Immature natural killer cell (primary cell): ENCODE measurements at places on chromosomes 6 and 20. TPM values are rescaled to one million over a fixed set of nuclear protein-coding genes. Genes with fewer than 3 reads are reported as not detected.

TOMM6 gene
- polyA plus RNA-seq: 367 TPM

GRCh38 chr6:80364149-80364548 is 257.7 kb downstream of the BCKDHB start:
- no peak for DNase-seq

- DNase-seq: no peak
Measured at GRCh38 chr20:38128691-38129090, 36.4 kb downstream of the TGM2 start.

DNA sequence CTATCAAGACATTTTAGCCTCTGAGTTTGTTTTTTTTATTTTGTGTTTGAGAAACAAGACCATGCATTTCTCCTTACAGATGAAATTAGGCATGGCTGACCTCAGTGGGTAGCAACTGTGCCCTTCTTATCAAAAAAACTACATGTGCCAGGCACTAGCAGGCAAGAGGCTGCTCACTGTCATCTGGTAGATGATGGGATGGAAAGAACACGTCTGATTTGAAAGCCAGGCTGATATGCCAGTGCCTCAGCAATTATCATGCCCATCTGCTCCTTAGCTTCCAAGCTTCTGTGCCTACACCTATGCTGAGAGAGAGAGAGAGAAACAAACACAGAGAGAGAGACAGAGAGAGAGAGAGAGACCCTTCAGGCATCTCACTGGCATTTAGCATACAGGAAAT is 149.9 kb downstream of the C6orf118 start:
- no peak for DNase-seq

DNA sequence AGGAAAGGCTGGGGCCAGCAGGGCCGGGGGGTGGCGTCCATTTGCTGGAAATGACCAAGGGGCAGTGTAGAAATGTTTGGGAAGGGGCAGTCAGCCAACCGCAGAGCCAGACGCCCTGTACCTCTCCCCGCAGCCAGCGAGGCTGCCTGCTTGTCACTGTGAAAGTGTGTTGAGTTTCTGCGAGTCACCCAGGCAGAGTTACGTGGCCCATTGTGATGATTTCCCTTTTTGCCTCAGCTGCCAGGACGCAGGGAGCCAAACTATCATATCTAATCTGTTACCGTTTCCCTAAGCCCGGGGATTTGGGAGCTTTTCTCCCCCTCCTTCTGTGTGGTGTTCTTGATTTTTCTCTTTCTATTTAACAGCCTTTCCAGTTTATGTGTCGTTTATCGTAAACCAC is 67.9 kb upstream of the STX16 start:
- DNase-seq: no peak

SLCO4A1 gene
- not detected for polyA plus RNA-seq

RAMACL gene
- 0.38 TPM for polyA plus RNA-seq

DNA sequence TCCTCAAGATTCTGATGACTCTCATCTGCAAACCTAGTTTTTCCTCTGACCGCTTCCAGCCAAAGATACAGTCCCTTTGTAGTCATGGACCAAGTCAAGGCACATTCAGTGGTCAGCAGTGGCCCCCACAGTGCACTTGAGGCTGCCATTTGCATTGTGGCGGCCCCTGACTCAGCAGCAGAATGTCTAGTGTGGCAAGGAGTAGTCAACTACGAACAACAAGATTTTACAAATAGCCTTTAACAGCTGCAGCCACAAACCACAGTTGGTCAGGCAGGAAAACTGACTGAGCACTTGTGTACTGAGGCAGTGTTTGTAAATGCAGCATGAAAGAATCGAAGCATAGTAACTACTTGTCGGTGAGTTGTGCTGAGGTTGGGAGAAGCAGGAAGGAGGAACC is 49.6 kb downstream of the SLC2A12 start:
- DNase-seq: no peak

GRCh38 chr6:170004585-170005210 is 253.3 kb downstream of the ERMARD start:
- DNase-seq: no peak

- no peak for DNase-seq
Measured at GRCh38 chr6:31096215-31096614, 16.2 kb downstream of the C6orf15 start.

SYCP2 gene
- 2.3 TPM for polyA plus RNA-seq

GGTLC1 gene
- polyA plus RNA-seq: not detected
